Heart left ventricle (tissue), 16 donors: ENCODE measurements at places on chromosomes 4 and X. TPM values are rescaled to one million over a fixed set of nuclear protein-coding genes. Genes with fewer than 3 reads are reported as not detected.
A peak's percentile ranks its signal among the peaks of the same experiment; 100 is the strongest.

DMP1 gene
- not detected for total RNA-seq

MAGEB2 gene
- total RNA-seq, result not detected

ARHGAP36 gene
- total RNA-seq, result not detected

PPBP gene
- total RNA-seq, result not detected

CTAG1B gene
- total RNA-seq, result not detected

HTT-AS gene
- not detected for total RNA-seq

GDI1 gene
- 101 TPM for total RNA-seq

ARR3 gene
- not detected for total RNA-seq

DNA sequence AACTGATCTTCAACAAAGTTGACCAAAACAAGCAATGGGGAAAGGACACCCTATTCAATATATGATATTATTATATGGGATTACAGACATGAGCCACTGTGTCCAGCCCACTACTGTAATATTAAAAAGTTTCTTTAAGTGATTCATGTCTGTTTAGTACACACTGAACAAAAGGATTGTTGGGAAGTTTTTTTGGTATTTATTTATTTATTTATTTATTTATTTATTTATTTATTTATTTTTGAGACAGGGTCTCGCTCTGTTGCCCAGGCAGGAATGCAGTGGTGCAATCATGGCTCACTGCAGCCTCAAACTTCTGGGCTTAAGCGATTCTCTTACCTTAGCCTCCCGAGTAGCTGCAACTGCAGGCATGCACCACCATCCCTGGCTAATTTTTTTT lies 58.4 kb upstream of the PGAM4 start:
- no peaks in the 10 kb centered on the region for H3K36me3 ChIP-seq
- H3K4me3 ChIP-seq, result no peak overlapping the region
- H3K27ac ChIP-seq, result no peak overlapping the region
- H3K27me3 ChIP-seq, result no peaks in the 10 kb centered on the region
- H3K4me1 ChIP-seq, result no peaks in the 10 kb centered on the region
- no peak for DNase-seq

- H3K36me3 ChIP-seq, result no peaks in the 10 kb centered on the region
- no peaks in the 10 kb centered on the region for H3K27me3 ChIP-seq
- no peak overlapping the region for H3K4me3 ChIP-seq
- DNase-seq, result no peak
- H3K27ac ChIP-seq, result no peak overlapping the region
- H3K4me1 ChIP-seq, result no peaks in the 10 kb centered on the region
Measured at GRCh38 chr4:80921441-80921840, 109.1 kb upstream of the BMP3 start.

GRCh38 chrX:153875391-153876111 lies 10.4 kb downstream of the L1CAM start:
- H3K4me3 ChIP-seq, result no peak overlapping the region
- no peaks in the 10 kb centered on the region for H3K4me1 ChIP-seq
- no peaks in the 10 kb centered on the region for H3K27me3 ChIP-seq
- H3K27ac ChIP-seq, result no peak overlapping the region
- DNase-seq, result peak; percentile 60

GRCh38 chrX:71652405-71652804 lies 14.9 kb upstream of the LOC101059915 start:
- no peaks in the 10 kb centered on the region for H3K36me3 ChIP-seq
- no peak overlapping the region for H3K4me3 ChIP-seq

- DNase-seq, result no peak
- no peak overlapping the region for H3K4me3 ChIP-seq
- no peaks in the 10 kb centered on the region for H3K4me1 ChIP-seq
- no peaks in the 10 kb centered on the region for H3K36me3 ChIP-seq
Measured at GRCh38 chrX:23372220-23372902, 37.7 kb downstream of the PTCHD1 start.

GRCh38 chr4:145041378-145041777 lies 56.6 kb downstream of the ANAPC10 start:
- no peaks in the 10 kb centered on the region for H3K27me3 ChIP-seq
- no peak overlapping the region for H3K27ac ChIP-seq
- no peak overlapping the region for H3K4me3 ChIP-seq
- H3K4me1 ChIP-seq, result no peaks in the 10 kb centered on the region
- no peaks in the 10 kb centered on the region for H3K36me3 ChIP-seq

DNA sequence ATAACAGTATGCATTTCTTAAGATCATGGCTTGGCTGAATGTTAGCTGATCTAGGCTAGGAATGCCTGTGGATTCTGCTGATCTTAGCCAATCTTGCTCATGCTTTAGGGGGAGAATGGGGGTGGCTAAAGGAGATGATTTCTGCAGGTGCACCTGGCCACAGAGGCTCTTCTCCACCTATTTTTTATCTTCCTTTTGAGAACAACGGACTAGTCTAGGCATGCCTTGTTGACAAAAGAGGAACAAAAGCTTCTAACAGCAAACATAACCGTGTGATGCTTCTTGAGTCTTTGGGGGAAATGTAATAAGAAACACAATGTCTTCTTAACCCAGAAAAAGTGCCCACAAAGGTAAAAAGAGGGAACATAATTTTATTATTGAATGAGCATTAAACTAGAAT lies 743.5 kb downstream of the ARAP2 start:
- H3K4me1 ChIP-seq, result no peaks in the 10 kb centered on the region
- H3K36me3 ChIP-seq, result no peaks in the 10 kb centered on the region
- no peak overlapping the region for H3K27ac ChIP-seq

DNA sequence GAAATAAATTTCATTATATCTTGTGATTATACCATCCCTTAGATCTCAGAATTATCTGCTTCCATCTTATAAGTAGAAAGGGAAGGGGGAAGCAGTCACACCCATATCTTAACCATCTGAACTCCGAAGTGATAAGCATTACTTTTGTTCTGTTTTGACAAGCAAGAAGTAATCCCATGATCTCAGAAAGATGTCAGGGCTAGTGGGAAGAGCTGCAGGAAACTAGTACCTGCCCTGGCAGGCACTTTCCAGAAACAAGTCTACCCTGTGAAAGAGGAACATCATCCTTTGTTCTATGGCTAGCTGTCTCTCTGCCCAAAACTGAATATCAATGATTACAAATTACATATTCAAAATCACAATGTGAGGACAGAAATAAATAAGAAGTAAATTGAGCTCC lies 244.4 kb downstream of the SPOCK3 start:
- no peak overlapping the region for H3K27ac ChIP-seq
- DNase-seq, result no peak
- H3K36me3 ChIP-seq, result no peaks in the 10 kb centered on the region
- no peaks in the 10 kb centered on the region for H3K27me3 ChIP-seq
- H3K4me1 ChIP-seq, result no peaks in the 10 kb centered on the region

DNA sequence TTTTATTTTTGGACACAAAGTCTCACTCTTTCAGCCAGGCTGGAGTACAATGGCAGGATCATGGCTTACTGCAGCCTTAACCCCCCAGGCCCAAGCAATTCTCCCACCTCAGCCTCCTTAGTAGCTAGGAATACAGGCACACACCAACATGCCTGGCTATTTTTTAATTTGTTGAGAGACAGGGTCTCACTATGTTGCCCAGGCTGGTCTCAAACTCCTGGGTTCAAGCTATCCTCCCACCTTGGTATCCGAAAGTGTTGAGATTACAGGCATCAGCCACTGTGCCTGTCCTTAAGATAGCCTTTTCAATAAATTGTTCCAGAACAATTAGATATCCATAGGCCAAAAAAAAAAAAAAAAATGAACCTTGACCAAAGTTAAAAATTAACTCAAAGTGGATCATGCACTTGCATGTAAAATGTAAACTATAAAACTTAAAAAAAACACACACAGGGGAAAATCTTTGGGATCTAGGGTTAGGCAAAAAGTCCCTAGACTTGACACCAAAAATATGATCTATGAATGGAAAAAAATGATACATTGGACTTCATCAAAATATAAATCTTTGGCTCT lies 28.6 kb upstream of the NFKB1 start:
- H3K4me1 ChIP-seq, result no peaks in the 10 kb centered on the region
- no peak overlapping the region for H3K4me3 ChIP-seq
- no peak overlapping the region for H3K27ac ChIP-seq
- no peaks in the 10 kb centered on the region for H3K27me3 ChIP-seq

- H3K27ac ChIP-seq, result no peak overlapping the region
- no peak overlapping the region for H3K4me3 ChIP-seq
- no peak for DNase-seq
- peaks cover 12% of the 10 kb centered on the region for H3K4me1 ChIP-seq
- no peaks in the 10 kb centered on the region for H3K27me3 ChIP-seq
- H3K36me3 ChIP-seq, result no peaks in the 10 kb centered on the region
Measured at GRCh38 chr4:140133576-140133975, 20.4 kb downstream of the MAML3 start.

DNA sequence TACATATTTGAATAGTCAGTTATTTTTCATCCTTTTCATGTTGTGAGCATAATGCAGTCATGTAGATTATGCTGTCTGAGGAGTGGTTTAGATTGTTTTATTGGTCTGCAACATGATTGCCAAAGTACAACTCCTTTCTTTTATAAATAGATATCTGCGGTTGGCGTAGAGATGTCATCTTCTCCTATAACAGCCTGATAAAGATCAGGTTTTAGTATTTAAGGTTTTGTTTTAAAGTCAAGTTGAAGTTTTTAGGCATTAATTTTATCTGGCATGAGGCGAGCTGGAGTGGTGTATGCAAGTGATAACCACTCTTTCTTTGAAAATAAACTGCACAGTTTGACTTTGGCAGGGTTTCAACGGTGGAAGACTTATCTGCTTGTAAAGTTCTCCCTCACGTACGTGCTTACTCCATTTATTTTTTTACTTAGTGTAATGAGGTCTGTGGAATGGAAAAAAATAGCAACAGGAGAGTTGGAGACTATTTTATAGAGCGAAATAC lies 126.3 kb downstream of the FBXO8 start:
- no peak overlapping the region for H3K4me3 ChIP-seq
- DNase-seq, result no peak
- H3K4me1 ChIP-seq, result peaks cover 11% of the 10 kb centered on the region
- H3K27ac ChIP-seq, result no peak overlapping the region
- H3K27me3 ChIP-seq, result no peaks in the 10 kb centered on the region
- no peaks in the 10 kb centered on the region for H3K36me3 ChIP-seq

DNA sequence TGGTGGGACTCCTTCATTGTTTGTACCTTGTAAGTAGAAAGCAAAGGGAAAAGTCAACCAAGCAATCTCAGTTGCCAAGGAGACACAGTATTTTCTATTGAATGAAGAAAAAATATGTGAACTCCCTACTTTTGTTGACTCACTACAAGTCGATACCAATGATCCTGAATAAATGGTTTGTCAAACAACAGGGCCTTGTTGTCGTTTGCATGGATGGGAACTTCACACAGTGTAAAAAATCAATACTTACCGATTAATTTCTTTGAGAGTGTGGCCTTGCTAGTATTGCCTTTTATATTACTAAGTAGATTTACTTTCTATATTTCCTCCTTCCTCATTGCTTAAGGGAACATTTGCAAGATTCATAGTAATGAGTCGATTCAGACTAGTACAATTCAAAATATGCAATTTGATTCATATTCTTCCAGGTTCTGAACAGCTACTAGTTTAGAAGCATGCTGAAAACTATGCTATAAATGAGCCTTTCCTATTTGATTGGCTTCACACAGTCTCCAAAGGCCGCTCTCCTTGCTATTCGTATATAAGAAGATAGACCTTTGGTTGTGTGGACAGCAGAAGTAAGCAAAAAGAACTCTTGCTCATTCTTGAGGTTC lies 108.0 kb downstream of the ZNF330 start:
- H3K36me3 ChIP-seq, result no peaks in the 10 kb centered on the region
- no peaks in the 10 kb centered on the region for H3K4me1 ChIP-seq
- no peak overlapping the region for H3K27ac ChIP-seq
- no peak for DNase-seq

GRCh38 chr4:56799161-56799759 lies 22.2 kb downstream of the SPINK2 start:
- no peak overlapping the region for H3K4me3 ChIP-seq
- DNase-seq, result no peak
- H3K27ac ChIP-seq, result no peak overlapping the region
- no peaks in the 10 kb centered on the region for H3K27me3 ChIP-seq
- H3K36me3 ChIP-seq, result no peaks in the 10 kb centered on the region

DNA sequence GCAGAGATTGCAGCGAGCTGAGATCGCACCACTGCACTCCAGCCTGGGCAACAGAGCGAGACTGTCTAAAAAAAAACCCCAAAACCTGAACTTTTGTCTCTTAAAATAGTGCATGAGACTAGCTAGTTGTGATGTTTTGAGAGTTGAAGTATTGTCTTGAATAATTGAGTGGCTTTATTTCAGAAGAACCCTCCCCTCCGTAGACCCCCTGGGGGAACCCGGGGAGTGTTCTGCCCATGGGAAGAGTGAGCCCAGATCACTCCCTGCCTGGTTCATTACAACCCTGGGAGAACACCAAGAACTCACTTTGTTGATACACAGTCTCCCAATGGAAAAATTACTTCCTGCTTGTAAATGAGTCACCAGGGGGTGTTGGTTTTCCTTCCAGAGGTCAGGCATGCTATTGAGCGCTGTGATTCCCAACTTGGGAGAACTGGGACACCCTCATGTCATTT lies 65.3 kb upstream of the SHISA3 start:
- H3K27ac ChIP-seq, result peak overlapping the region; percentile 8
- H3K36me3 ChIP-seq, result no peaks in the 10 kb centered on the region
- no peak overlapping the region for H3K4me3 ChIP-seq
- peak; percentile 34 for DNase-seq

DNA sequence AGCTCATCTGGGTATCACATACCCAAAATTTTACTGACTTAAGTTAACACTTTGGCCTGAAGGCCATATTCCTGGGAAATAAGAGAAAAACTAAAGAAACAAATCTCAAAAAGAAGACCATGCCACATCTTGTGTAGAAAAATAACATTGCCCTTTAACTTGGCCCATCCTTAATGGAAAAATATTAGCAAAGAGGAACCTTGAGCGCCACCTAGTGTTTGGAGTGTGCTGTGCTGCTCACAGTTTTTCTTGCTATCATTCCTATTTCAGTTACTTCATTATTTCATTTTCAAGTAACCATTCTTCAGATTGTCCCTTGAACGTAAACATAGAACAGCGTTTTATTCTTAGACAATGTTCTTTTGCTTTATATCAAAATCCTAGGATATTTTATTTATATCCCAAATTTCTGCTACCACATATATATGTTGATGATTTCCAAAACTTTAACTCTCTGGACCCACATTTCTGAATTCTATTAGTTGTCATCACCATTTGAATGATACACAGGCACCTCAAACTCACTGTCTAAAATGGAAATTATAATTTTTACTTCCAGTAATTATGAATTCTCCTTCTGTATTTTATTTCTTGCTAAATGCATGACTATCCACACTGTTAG lies 999.0 kb upstream of the ADGRL3 start:
- no peak overlapping the region for H3K27ac ChIP-seq
- H3K4me3 ChIP-seq, result no peak overlapping the region
- H3K36me3 ChIP-seq, result no peaks in the 10 kb centered on the region
- DNase-seq, result no peak
- H3K4me1 ChIP-seq, result no peaks in the 10 kb centered on the region
